Substantia nigra (tissue), 51 donors: ENCODE measurements at places on chromosomes 7 and 10.

DNA sequence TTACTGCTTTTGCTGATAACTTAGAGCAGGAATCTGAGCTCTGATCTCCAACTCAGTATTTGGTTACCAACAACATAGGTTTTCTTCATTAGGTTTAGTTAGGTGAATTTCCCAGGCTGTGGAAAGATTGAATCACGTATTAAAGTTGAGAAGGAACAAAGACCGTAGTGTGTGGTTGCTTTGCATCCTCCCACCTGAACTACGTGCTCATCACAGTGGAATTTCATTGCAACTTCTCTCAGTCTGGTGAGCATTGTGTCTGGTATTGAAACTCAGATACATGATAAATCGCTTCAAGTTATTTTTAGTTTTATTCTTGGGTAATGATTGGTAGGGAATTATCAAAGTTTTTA, 139.4 kb upstream of the AKR1E2 start:
- DNase-seq = no peak

DNA sequence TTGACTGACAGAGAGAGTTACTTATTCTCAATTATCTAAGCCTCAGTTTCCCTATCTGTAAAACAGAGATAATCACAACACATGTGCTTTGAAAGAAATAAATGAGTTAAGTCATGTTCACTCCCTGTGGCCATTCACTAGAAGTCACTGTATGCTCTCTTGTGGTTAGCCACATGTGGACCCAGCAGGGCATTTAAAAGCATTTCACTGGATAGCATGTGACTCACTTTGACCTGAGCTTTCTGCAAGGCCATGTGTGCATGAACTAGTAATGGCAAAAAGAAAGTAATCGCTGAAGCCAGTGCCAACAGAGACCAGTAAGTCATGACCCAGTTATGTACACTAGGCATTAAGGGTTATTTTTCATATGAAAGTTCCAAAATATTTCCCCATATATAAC, 557.0 kb upstream of the IGFBP3 start:
- DNase-seq = no peak

GRCh38 chr7:31955641-31956040, 114.6 kb downstream of the PDE1C start:
- DNase-seq = no peak

- DNase-seq = peak; percentile 87
Observed at GRCh38 chr10:3107426-3107961, 40.1 kb downstream of the PFKP start.

DNA sequence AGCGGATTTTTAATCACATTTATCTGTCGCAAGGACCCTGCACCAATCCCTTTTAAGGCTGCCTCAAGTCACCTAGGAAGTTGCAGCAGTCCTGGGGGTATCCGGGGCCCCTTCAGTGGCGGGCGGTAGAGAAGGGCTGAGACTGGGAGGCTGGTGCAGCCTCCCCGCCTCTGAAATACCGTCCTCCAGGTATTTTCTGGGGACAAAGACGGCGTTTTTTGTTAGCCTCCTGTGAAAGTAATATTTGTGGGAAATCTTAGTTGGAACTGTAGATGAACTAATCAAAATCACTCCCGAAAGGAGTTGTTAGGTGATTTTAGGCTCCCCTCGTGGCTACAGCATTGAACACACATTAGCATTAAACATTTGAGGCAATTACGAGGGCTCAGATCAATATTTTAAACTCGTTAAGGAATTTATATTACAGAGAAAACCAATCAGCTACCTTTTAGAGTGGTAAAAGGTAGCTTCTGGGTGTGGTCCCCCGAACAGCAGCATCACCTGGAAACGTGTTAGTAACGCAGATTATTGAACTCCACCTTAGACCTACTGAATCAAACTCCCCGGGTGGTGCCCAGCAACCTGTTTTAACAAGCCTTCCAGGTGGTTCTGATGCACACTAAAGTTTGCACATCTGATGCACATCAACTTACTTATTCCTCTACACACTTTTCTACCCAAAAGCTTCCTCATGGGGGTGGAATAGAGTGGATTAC, 530 bp upstream of the ANXA7 start:
- DNase-seq = no peak

DNA sequence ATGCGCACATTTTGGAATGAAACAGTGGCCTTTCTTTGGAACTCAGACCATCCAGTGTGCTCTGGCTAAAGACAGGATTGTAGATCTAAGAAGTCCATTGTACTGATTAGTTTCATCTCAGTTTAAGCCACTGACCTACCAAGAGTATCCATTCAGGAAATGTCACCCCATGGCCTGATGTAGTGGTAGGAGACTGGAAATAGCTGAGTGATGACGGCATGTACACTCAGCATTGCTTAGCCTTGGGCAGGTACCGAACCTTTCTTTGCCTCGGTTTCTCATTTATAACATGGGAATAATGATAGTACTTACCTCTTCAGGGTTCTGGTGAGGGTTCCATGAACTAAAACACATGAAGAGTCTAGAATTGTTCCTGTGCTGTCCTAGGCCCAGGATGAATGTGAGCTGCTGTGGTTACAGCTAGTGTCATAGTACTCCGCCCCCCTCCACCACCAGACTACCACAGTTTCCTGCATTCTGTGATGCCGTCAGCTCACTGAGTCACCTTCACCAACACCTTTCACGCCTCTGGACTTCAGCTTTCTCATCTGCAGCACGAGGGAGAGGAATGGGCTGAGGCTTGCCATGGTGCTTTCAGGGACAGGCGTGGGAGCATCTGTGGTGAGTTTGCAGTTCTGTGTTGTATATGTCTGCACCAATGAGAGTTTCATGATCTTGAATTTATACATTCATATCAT, 484.0 kb upstream of the GALNT17 start:
- DNase-seq = no peak

GRCh38 chr7:57868771-57869483, 418.9 kb downstream of the ZNF716 start:
- no peak for DNase-seq

GRCh38 chr10:32982911-32983909, 25.2 kb upstream of the ITGB1 start:
- DNase-seq = no peak

GRCh38 chr10:3363311-3364045, 190.9 kb upstream of the PITRM1 start:
- DNase-seq = no peak

GRCh38 chr7:22109761-22110160, 164.1 kb upstream of the CDCA7L start:
- DNase-seq = peak; percentile 40

- DNase-seq = no peak
Observed at GRCh38 chr7:89928451-89928850, 225.8 kb upstream of the STEAP1 start.

DNA sequence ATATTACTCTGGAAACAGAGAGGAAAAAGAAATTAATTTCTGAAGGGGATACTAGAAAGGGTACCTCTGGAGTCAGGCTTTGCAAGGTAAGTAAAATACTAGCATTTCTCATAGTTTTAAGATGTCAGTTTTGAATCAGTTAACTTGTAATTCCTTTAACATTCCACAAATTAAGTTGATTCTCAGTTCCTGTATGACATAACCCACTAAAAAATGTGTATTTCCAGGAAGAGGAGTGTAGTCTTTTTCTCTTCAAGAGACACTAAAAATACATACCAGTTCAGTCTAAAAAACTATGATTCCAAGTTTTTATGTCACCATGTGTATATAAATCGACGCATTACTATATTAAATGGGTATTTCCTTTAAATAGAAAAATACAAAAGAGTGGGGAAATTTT, 113.2 kb downstream of the CDK6 start:
- DNase-seq = no peak

- peak; percentile 36 for DNase-seq
Observed at GRCh38 chr7:1086588-1087464, 1.1 kb upstream of the GPER1 start.

GRCh38 chr10:80464557-80465450, 10.7 kb downstream of the TSPAN14 start:
- peak; percentile 52 for DNase-seq

GRCh38 chr10:107340326-107340725, 175.8 kb upstream of the SORCS1 start:
- no peak for DNase-seq

GRCh38 chr10:21520509-21520908, 5.0 kb downstream of the SKIDA1 start:
- DNase-seq = no peak

DNA sequence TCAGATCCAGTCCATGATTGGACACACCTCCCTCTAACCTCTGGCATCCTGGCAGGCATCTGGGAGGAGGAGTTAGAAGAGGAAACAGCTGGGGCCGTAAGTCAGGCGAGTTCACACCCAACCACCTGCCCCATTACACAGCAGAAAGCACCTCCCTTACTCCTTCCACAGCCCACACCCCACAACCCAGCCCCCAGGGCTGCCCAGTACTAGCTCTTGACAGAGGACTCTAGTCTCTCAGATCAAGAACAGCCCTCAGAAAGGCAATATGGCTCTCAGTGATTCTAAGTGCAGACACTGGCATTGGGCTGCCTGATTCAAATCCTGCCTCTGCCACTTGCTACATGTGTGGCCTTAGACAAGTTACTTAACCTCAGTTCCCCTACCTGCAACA, 34.1 kb downstream of the KCNMA1 start:
- no peak for DNase-seq

GRCh38 chr10:1035201-1035600, 9.5 kb upstream of the IDI2 start:
- DNase-seq = peak; percentile 37

GRCh38 chr10:57723305-57723704, 544.4 kb downstream of the IPMK start:
- no peak for DNase-seq

GRCh38 chr7:137196648-137197047, 146.9 kb downstream of the PTN start:
- no peak for DNase-seq

- no peak for DNase-seq
Observed at GRCh38 chr10:117418121-117418520, 42.9 kb upstream of the PDZD8 start.

DNA sequence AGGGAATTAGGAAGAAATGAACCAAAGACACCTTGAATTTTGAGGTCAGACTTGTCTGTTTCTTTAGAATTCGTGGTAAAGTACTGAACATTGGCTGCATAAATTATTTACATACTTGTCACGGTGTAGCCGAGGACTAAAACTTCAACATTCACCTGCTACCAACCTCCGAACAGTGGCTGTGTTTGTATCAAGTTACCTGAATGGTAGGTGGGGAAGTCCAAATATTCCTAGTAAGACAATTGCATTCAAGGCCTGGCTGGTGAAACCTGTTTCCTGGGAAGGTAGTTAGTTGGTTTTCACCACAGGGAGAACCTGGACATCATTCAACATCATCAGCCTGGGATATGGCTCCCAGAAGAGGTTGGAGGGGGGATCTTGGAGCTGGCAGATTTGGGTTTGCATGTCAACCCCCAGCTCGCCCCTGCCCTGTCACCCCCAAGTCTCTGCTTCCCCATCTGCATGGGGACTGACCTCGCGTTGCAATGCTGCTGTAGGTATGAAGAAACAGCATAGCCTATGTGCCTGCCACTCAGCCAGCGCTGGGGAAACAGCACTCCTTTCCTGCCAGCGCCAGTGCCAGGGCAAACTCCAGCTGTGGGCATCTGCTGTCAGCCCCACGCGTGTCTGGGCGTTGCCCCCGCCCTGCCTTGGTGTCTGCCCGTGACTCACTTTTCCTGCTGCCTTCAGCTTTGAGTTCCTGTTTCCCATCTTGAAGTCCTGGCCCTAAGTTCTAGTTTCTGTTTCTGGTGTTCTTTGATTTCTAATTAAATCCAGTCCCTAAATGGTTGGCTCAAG, 12.7 kb upstream of the LARP4B start:
- no peak for DNase-seq

GRCh38 chr10:120415709-120416330, 41.2 kb upstream of the PLPP4 start:
- DNase-seq = no peak

GRCh38 chr7:84194484-84195271, at the start of gene SEMA3A:
SEMA3A (minus strand) TSS chr7:84194789; CDS start chr7:84194586, 203 bp downstream.
- DNase-seq = no peak

- no peak for DNase-seq
Observed at GRCh38 chr10:48801001-48801421, 116.3 kb downstream of the WDFY4 start.

DNA sequence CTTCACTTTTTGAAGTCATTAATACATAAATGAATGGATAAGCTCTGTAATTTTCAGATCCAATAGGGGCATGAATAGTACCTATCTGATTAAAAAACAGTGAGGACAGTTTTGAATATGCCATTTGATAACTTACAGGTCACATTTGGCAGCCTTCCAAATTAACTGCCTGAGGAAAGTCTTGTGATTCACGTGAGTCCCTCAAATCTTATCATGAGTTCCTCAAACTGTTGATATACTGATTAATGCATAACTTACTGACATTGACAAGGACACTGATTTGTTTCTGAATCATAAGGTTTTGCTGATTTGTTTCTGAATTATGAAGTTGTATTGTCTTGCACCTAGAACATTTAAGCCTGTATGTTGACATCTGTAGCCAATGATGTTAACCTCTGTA, 55.1 kb downstream of the ANKMY2 start:
- no peak for DNase-seq

- no peak for DNase-seq
Observed at GRCh38 chr10:125095228-125095627, 65.1 kb downstream of the CTBP2 start.

DNA sequence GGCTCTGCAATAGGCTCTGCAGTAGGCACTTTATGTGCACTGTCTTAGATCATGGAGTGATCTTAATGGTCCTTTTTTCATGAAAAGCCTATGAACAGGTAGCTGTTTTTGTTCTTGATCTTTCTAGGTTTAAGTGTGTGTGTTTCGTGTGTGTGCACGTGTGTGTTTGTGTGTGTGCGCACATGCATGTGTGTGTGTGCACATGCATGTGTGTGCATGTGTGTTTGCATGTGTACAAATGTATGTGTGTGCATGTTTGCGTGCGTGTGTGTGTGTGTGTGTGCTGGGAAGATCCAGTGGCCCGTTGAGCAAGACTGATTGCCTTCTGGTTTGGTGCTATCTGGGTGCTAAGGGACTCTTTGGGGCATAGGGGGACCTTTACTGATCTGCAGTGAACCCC, 334.8 kb downstream of the GLRX3 start:
- no peak for DNase-seq

GRCh38 chr10:35340975-35341374, 4.7 kb downstream of the CCNY start:
- DNase-seq = no peak

GRCh38 chr10:72784551-72785351, 92.8 kb downstream of the MCU start:
- DNase-seq = peak; percentile 34

GRCh38 chr10:22754296-22754695, 39.9 kb upstream of the PIP4K2A start:
- no peak for DNase-seq

DNA sequence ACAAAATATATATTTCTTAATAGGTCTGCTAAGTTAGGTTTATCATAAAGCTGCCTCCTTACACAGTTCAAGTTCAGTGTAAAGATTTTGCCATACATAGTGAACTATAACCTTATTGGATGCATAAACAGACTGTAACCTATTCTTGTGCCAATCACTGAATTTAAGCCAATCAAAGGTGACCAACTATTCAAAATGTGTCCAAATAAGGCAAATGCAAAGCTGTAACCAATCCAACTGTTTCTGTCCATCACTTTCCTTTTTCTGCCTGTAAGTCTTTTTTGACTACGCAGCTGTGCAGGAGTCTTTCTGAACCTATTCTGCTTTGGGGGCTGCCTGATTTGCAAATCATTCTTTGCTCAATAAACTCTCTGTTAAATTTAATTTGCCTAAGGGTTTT, 11.6 kb upstream of the DNMBP start:
- DNase-seq = no peak

- DNase-seq = no peak
Observed at GRCh38 chr7:156892081-156892800, 742 bp downstream of the LMBR1 start.
